Adipocyte (in vitro differentiated cells): ENCODE measurements at places on chromosomes 2 and 18.

- no peak for DNase-seq
These were observed 161.3 kb downstream of the HNMT start for GRCh38 chr2:138125306-138126288.

DNA sequence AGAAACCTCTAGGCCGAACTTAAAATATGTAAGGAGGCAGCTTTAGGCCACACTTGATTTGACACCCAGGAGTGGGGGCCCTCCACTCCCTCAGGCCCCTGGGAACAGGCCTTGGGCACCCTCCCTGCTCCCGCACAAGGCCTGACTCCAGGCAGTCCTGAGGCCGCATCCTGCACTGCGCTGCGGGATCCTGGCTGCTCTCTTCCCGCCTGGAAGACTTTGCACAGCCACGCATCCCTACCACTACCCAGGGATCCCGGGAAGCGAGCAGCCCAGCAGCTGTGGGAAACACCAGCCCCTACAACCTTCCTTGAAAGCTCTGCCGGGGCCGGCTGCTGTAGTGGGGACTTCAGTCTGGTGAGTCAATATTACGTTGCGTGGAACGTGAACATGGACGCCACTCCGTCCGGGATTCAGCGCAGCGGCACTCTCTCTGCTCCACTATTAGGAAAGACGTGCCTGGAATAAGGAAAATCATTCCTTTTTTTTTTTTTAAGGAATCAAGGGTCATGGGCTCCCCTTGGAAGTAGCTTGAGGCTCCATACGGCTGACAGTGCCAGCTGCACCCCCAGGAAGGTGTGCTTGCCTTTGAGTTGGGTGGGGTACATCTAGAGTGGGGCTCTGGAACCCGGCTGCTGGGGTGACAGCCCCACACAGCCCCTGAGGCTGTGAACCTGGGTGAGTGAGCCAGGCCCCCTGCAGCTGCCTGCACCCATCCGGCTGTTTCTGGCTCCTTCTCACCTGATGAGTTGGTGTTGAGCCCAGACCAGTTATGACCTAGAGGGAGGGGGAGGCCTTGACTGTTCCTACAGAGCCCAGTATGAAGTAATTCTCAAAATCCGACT is 119.2 kb upstream of the TMEM18 start:
- no peak for DNase-seq

DNA sequence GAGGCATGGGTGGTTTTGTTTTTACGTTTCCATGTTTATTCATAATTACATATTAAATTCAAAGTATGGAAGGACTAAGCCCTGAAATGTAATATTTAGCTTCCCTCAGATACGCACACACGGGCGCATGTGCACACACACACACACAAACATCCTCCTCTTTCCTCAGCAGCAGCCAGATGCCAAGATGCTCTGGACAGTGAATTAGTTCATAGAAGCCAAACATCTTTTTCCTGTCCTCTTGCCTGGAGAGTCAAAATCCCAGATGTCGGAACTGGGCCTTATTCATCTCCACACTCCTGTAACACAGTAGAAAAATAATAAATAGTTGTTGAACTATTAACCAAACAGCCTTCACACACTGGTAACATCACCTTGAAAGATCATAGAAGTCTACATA is 273.1 kb downstream of the SP3 start:
- no peak for DNase-seq

DNA sequence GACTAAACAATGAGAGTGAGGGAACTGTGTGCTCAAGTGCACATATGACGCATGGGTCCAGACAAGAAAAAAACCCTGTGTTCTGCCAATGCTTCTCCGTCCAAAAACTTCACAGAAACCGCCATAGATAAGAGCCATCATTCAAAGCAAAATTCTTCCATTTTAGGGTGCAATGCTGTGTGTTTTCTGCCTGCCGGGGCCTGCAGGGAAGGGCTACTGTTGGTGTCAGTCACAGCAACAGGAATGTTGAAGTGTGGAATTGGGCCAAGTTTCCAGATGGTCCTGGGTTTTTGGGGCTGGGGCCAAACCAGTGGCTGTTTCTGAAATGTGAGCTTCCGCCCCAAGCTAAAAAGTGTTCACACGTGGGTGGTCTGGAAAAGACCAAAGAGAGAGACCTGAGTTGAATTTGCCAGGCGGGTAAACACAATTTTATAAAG is 677 bp upstream of the MC2R start:
- DNase-seq, result no peak

- no peak for DNase-seq
These were observed 94.0 kb downstream of the NYAP2 start for GRCh38 chr2:225493420-225494099.

DNA sequence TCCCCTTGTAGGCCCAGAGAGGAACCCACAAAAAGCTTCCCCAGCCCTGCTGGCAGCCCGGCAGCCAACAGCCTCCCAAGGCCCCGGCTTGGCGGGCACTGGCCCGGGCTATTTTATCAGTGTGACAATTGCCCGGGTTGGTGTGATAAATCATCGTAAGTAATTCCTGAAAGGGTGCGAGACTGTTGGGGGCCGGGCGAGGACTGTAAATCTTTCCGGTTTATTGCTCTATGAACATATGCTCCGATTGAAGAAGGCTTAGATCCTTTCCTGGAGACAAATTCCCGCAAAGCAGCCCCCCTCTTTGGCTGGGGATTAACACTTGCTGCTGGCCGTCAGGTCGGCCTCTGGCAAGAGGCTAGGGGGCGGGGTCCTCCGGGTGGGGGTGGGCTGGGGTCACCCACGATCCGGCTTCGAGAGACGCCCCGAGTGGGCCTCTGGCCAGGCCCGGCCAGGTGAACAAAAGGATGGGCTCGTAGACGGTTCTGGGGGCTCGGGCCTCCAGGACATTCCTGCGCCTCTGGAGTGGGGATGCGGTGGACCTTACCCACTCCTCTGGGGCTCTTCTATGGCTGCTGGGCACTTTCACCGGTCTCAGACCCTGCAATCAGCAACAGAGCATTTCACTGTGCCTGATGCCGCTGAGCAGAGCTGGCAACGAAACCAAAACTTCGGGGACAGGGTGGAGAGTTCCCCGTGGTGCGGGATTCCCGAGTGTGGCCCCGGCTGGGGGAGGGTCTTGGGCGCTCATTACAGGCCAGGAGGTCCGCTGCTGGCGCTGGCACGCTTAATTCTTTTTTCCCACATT is 2.0 kb downstream of the HOXD3 start:
- DNase-seq, result no peak

DNA sequence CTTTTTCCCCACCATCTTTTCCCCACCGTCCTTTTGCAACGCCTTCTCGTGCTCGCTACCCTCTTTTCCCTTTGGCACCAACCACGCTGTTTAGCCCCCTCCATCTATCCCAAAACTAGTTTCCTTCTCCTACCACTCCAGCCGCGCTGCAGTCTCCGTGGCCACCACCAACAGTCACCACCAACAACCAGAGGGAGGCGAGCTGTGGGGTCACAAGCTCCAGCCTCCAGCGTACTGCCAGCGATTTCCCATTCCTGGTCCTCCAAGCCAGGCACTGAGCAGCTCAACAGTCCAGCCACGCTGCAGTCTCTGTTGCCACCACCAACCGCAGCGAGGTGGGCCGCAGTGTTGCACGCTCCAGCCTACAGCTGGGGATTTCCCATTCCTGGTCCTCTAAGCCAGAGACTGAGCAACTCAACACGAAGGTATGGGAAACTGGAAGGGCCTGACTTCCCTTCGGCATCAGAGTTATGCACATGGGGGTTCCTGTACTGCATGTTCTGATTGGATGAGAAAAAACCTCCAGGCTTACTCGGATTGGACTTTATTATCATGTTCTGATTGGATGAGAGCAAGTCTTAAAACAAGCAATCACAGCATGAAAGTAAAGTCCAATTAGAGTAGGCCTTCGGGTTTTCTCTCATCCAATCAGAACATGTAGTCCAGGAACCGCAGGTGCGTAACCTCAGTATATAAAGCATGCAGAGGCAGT is 42.3 kb upstream of the IMP4 start:
- DNase-seq, result no peak

DNA sequence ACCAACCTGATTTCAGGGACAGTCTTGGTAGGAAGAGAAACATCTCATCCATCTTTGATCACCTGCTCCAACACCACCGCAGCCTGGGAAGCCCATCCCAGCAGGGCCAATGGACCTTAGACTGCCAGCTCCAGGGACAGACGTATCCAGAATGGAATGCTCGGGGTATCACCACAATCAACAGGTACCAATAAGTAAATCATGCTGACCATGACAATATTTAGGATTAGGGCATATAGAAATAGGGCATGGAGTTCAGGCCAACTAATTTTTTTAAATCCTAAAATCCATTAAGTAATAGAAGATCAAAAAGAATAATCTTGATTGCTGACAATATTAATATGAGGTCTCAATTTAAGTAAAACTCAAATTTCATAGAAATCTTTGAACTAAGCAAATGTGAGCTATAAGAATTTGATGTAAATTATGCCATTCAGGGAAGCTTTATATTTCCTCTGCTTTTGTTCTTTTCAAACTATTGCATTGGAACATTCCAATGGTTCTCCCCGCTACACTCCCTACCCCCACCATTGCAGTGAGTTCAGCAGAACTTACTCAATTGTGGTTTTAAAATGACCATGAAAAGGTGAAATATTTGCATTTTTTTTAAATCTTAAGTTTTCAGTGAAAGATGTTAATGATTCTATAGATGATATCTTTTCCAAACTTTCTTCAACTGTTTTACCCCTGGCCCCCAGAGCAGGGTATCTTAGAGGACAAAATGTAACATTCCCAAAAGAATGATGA is 138.6 kb downstream of the DNER start:
- DNase-seq, result peak; percentile 68

GRCh38 chr2:229578052-229578846 is 136.1 kb downstream of the DNER start:
- no peak for DNase-seq

DNA sequence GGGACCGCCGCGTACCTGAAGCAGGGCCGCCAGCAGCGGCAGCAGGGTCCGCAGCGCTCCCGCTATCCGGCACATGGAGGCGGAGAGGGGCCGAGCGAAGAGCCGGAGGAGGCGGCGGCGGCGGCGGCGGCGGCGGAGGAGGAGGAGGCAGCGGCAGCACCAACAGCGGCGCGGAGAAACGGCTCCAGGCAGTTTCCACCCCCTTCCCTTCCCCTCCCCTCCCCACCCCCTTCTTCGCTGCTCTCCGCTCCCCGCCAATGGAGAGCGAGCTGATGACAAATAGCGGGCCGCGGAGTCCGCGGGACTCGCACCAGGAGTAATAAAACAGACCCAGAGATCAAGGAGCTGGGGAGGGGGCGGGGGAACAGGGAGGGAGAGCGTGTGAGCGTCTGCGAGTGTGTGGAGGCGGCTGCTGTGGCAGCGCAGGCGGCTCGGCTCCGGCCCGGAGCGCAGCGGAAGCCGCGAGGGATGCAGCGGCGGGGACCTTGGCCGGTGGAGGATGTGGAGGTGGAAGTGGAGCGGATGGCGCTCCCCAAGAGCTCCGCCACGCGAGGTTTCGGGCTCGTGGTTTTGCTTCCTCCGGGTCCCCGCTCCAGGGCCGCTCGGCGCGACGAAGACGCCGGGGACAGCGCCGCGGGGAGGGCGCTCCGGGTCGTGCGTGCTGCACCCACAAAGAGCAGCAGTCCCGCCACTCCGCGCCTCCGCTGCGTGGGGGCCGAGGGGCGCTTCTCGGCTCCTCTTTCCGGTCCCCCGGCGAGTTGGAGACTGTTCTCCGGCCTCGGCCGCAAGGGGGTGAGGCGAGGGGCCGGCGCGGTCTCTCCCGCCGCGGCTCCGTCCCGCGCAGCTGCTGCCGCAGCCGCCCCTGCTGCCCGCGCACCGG is at the start of gene CDH2:
Gene CDH2, minus strand, starts transcription at position 183 of the 880 bp plus-strand sequence. Its CDS starts 108 bp downstream, at position 75.
- DNase-seq, result peak; percentile 89

- DNase-seq, result peak; percentile 7
These were observed 327.5 kb upstream of the SPHKAP start for GRCh38 chr2:228509021-228509420.

DNA sequence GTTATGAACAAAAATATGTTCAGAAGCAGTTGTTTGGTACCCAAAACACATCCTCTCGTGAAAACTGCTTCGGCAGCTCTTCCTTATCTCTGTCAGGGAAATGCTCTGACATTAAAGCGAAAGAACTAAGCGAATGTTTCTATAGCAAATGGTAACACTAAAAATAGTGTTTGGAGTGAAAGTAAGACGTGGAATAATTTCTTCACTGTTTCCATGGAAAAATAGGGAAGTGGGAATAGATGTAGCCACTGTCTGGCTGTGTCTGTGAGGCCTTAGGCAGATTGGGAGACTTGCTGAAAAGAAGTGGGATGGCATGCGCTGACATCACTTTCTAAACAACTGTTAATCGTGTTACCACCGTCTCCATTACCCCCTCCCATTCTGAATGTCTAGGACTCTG is 11.5 kb upstream of the CRACDL start:
- DNase-seq, result no peak

GRCh38 chr2:52383541-52383940 is 1351.6 kb upstream of the NRXN1 start:
- no peak for DNase-seq

DNA sequence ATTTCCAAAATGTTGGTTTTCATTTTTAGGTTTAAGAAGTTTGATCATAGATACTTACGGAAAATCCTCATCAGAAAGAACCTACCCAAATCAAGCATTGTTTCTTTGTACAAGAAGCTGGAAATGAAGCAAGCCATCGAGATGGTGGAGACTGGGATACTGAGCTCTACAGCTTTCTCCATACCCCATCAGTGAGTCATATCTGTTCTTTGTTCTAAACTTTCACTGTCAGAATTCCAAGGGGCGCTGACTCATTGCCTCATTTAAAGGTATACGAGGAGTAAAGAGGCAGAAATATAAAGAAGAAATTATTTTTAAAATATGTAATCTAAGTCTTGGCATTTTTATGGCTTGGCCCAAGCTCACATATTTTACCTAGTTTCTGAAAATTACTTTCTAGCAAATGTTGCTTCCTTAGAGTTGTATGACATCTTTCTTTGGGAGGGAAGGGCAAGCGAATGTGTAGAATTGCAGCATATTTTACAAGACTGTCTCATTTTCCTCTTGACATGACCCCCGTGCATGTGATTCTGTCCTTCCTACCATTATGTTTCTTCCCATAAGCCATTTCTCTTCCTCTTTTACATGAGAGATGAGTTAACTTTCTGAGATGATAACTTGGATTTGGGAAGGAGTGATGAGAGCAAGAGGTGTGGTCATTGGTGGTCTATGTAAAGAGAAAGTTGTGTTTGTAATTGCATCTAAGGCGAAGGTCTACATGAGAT is 41.2 kb downstream of the SLC9A4 start:
- DNase-seq, result peak; percentile 92

DNA sequence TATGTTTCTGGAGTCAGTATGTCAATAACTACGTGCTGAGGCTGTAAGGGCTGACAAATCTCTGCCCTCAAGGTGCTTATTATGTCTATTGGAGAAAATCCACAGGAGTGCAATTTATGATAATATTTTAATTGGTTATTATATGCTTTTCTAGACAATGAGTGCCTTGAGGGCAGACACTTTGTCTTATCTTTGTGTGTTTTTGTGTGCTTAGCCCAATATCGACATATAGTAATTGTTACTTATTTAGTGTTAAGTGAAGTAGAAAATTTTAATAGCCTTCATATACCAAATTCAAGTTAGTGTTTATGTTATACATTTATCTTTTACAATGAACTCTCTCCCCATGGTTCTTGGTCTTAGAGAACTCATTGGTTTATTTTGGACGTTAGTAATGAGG is 118.9 kb downstream of the WDR7 start:
- no peak for DNase-seq
